ENCODE measurements at places on chromosomes 3 and 15.

- no peak for DNase-seq
Observed at GRCh38 chr3:46749129-46749528, 31.5 kb upstream of the PRSS50 start.

DNA sequence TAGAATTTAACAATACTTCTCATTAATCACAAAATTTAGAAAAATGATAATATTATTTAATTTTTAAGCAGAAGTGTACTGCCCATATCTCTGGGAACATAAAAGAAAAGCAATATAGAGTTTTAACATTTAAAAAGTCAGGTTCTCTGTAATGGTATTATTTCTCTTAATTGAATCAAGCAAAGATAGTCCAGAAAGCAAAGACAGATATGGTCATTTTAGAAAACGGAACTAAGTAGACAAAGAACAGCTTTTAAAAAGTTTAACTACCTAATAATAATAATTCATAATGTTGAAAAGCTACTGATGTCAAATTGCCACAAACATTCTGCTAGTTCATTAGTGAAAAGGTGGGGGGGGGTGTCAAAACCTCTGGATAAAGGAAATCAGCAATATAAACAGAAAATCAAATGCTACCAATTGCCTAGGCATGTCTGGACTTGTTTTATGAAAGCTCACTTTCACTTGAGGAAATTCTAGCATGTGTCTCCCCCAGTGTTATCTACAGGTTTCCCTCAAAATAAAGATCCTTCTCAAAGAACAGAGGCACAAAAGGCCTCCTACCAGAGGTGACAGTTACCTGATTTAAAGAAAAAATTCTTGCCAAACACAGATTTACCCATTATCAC is 1.7 kb downstream of the ZMAT3 start:
- no peak for DNase-seq

- DNase-seq, result no peak
Observed at GRCh38 chr15:58598829-58599210, 150.7 kb downstream of the ADAM10 start.

DNA sequence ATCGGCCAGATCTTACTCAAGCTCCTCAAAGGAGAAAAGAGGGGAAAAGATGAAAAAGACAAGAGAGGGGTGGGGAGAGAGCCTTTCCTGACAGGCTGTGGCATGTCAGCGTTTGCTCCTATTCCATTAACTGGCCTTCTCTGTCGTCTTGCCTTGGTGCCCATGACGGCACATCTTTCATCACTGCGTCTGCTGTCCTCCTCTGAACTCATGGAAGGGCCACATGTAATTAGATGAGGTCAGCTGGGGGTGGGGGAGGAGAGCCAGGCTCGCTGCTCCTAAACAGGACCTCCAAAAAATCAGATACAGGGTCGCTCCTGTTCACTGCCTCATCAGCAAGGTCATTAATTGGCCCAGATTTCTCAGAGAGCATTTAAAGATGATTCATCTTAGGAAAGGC is 49.7 kb downstream of the LRTM1 start:
- DNase-seq, result no peak

- no peak for DNase-seq
Observed at GRCh38 chr15:93071469-93071936, 17.5 kb downstream of the RGMA start.

DNA sequence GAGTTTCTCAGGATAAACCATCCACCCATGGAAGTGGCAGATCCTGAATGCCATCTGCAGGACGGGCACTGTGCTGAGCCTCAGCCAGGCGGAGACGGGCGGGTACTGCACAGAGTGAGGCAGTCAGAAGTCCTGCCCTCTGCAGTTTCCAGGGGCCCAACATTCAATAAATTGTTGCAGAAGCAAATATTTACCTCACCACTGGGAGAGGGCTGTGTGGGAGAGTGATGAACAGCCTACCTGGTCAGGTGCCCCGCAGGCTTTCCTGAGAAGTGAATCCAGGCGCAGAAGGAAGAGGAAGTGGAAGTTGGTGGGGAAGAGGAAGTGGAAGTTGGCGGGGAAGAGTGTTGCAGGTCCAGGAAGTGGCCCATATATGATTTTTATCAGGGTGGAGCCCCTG is 100.8 kb downstream of the SLCO3A1 start:
- no peak for DNase-seq

- DNase-seq, result no peak
Observed at GRCh38 chr3:13886593-13887129, 6.8 kb upstream of the WNT7A start.

- DNase-seq, result no peak
Observed at GRCh38 chr3:171825222-171825828, 15.0 kb upstream of the PLD1 start.

DNA sequence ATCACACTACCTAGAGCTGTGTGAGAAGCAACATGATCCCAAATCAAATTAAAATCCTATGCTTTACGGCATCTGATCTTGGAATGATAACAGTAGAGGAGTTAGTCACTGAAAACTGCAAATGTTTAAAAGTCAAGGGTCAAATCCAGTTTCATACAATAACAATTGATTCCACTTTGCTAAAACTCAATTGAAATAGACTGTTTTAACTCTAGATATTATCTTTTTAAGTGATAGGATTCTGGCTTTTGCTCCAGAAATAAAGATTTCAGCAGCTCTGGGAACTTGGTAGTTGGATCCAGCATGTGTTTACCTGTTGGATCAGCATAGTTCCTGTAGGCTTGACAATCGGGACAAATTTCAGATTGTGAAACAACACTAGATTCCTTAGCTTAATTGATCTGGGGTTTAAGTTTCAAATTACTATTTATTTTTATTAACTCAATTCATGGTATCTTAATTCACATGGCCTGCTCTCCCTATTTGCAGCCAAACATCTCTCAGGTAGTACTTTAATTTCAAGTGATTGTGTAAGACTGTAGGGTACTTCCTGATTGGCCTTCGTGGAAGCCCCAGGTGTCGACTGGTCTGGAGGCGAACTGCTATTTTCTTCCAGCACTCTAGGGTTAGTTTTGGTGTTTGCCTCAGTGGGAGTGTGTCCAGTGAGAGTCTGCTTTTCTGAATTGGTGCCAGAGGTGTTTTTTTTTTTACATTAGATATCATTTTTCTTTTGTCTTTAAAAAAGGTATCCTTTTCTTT is 16.6 kb downstream of the NFKBIZ start:
- no peak for DNase-seq

GRCh38 chr15:39404767-39405181 is 176.1 kb upstream of the THBS1 start:
- DNase-seq, result no peak

DNA sequence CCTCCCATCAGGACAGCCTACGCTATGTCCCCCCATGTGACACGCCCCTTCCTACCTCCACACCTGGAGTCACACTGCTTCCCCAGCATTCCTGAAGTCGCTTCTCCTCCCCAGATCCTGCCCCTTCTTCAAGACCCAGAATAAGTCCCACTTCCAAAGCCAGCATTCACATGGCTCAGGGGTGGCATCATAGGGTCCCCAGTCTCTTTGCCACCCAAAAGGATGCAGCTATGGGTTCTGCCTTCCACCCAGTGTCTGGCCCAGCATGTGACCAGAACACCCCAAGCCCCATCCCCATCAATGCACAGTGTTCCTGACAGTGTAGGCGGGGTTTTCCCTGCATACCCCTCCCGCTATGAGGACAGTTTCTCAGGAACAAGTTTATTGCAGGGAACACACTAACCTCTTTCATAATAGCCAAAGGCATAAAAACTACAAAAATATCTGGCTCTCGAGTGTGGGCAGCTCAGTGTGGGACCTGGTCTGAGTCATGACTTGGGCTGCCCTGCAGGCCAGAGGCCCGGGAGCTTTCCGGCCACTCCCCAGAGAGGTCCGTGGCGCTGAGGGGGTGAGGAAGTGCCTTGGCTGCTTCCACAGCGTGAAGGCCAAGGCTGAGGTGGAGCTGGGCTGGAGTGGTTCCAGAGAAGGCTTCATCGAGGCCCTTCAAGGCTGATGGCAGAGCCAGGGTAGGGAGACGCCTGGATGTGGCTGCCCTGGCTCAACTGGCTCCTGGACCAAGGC is 5.8 kb downstream of the ISLR start:
- DNase-seq, result no peak

GRCh38 chr3:179825527-179826246 is 172.8 kb downstream of the USP13 start:
- no peak for DNase-seq

DNA sequence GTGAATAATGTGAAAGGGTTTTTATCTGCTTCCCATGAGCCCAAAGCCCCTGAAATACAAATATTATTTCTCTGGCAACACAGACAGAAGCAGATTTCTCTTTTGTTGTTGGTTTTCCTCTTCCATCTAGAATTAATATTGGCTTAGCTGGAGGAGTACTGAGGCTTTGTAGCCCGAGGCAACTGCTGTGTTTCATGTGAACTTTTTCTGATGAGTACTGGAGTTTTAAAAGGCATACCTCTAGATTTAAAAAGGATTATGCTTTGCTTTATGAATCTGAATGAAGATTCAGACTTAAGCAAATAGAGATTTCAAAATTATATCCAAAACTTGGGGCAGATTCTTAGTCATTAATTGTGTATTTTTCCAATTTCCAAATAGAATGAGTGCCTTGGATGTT is 50.9 kb downstream of the IQCH start:
- no peak for DNase-seq

Data from stimulated activated CD4-positive, alpha-beta T cell treated with anti-CD3 and anti-CD28 coated beads, Interleukin-1b, Interleukin-23, amount 100 ng/mL, for 48 hours (primary cell).